ENCODE measurements at places on chromosomes 2 and 18.

GRCh38 chr2:218995972-218996711 lies 2.9 kb upstream of the CRYBA2 start:
- peak; percentile 58 for DNase-seq

DNA sequence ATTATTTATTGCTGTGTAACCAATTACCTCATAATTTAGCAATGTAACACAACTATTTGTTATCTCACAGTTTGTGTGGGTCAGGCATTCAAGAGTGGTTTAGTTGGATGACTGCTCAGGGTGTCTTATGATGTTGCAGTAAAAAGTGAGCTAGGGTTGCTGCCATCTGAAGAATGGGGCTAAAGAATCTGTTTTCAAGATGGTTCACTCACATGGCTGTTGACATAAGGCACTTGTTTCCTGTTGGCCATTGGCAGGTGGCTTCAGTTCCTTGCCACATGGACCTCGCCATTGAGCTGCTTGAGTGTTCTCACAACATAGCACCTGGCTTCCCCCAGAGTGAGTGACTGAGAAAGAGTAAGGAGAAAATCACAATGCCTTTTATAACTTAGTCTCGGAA lies 123.2 kb downstream of the TMEM17 start:
- no peak for DNase-seq

DNA sequence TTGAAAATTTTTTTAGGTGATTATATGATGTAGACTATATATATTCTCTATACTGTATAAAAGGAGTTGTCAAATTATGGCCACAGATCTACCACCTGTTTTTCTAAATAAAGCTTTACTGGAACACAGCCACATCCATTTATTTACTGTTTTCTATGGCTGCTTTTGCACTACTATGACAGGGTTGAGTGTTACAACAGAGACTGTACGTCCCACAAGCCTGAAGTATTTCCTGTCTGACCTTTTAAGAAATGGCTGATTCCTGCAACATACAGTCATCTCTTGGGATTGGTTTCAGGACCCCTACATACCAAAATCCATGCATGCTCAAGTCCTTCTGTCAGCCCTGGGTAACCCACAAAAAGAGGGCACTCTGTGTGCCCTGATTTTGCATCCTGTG lies 508.3 kb downstream of the TSN start:
- DNase-seq = no peak

GRCh38 chr2:140797718-140798117 lies 1333.1 kb downstream of the LRP1B start:
- no peak for DNase-seq

- no peak for DNase-seq
Measured at GRCh38 chr2:29517413-29517812, 402.2 kb downstream of the CLIP4 start.

- no peak for DNase-seq
Measured at GRCh38 chr2:62458206-62458641, 47.8 kb downstream of the TMEM17 start.

DNA sequence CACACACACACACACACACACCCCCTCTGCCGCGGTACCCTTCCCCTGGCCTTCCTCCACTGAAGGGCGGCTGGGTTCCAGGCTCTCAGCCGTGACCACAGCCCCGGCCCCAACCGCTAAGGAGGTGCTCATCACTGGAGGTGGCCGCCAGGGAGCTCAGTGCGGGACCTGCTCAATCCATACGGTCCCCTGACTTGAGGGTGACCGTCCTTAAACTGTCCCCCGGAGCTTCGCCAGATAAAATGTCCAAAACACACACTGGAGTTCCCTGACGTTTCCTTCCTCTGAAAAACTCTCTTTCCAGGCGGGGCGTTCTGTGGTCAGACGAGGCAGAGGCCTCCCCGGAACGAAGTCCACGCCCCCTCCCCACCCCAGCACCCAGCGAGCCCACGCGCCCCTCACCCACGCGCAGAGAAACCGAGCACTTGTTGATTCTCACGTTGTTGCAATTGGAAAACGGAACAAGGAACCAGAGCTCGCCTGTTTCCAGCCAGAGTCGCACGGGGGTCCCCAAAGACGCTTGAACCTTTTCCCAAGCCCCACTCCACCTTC lies 1.4 kb downstream of the MBP start:
- DNase-seq = no peak

DNA sequence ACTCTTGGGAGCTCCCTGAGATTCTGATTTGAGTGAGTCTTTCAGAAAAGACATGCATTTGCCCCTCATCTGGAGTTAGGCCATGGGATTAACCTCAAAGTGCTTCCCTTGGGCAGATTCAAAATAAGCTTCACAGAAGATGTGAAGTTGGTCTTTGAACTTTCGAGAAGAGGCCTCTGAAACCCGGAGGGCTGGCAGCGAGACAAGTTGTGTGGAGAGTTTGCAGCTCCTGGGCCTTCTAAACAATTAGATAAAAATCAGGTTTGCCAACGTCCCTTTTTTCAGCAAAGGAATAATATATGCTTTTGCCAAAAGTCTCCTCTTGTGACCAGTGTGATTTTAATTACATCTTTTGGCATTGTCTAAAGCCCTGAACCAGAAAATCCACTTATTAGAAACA lies 489.7 kb downstream of the SOX11 start:
- DNase-seq = no peak

DNA sequence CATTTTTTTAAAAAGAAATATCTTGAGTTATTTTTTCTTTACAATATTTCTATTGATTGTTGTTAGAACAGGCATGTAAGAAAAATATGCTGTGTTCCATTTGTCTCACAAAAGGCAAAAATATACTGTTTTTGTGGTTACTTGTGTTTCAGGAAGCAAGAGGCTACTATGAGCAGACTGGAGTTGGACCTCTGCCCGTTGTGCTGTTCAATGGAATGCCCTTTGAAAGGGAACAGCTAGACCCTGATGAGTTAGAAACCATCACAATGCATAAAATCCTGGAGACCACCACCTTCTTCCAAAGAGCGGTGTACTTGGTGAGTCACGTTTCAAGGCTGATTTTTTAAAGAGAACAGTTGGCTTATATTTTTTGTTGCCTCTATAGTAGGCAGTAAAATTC lies 54.7 kb downstream of the UGGT1 start:
- no peak for DNase-seq

DNA sequence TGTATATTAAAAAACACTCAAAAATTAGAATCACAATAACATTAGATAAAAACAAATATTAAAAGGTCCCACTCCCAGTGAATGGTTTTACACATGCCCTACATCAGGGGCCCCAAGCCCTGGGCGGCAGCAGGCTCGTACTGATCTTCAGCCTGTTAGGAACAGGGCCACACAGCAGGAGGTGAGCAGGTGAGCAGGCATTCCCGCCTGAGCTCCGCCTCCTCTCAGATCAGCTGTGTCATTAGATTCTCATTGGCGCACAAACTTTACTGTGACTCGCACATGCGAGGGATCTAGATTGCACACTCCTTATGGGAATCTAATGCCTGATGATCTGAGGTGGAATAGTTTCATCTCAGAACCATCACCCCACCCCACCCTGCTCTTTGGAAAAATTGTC lies 74.2 kb downstream of the MBD2 start:
- DNase-seq = no peak

DNA sequence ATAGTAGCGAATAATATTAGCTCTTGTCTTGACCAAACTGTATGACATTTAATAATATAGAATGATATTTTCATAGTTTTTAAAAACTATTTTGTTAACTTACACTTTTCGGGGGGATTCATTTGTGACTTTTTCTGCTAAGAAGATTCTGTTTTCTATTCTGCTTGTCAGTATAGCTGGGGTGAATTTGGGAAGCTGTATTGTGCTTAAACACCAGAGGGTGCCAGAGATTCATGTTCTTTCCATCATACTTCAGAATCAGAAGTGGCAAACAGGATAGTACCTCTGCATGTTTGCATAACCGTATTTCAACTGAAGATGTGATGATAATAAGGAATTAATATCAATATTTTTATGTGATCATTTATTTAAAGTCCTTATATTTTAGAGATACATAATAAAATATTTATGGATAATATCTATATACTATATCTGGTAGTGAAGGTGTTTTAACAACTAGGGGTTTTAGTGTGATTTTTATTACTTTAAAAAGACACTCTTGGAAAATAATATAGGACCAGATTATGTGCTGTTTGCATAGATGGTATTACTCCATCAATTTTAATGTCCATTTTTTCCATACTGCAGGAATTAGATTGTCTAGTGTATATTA lies 81.0 kb downstream of the TAF4B start:
- no peak for DNase-seq

DNA sequence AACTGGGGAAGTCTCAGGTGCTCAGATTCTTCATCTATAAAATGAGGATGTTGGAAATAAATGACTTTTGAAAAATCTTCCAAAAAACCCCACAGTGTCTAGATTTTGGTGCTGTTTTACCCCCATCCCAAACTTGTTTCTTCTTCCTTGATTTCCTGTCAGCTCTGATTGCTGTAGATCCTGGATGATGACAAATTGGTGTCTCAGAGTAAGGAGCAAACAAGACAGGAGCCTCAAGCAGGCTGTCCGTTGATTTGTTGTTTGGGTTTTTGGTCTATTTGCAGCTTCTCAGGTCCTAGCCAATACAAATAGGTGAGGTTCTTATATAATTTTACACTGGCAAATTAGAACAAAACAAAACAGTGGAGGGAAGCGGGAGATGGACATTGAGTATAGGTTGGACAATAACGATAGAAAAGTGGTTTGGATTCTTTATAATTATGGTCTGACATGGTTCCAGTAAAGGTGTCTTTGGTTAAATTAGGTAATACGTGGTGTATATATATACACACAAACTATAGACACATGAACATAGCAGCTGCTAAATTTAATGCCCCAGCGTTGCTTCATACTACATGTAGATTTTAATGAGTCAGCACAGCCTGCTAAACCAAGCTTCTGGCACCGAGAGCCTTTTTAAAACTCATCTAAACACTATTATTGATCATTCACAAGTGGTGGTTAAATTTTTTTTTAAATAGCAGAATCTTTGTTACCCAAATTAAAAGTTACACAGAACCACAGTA lies 142.5 kb downstream of the FMNL2 start:
- no peak for DNase-seq

- DNase-seq = no peak
Measured at GRCh38 chr2:113337809-113338208, 59.1 kb upstream of the PAX8 start.

DNA sequence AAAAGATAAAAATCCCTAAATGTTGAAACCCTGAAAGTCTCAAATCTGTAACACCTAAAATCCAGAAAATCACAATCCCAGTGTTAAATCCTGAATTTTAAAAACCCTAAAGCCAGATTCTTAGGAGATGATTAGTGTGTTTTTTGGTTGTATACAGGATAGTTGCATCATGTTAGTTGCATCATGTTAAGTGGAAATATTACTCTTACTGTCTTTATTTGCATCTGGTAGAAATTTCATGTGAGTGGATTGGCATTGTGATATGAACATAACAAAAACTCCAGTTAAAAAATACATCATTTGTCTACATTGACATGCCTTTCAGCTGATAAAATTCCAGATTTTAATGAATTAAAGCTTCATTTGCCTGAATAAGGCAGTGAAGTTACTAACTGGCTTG lies 683.1 kb upstream of the ACVR2A start:
- DNase-seq = no peak

- DNase-seq = no peak
Measured at GRCh38 chr2:194062401-194062800, 1594.6 kb upstream of the SLC39A10 start.

GRCh38 chr2:197197895-197198311 lies 112.7 kb downstream of the ANKRD44 start:
- DNase-seq = no peak

- no peak for DNase-seq
Measured at GRCh38 chr2:219368690-219369191, 19.0 kb downstream of the DNPEP start.

GRCh38 chr2:160411167-160411566 lies 82.4 kb downstream of the RBMS1 start:
- no peak for DNase-seq

DNA sequence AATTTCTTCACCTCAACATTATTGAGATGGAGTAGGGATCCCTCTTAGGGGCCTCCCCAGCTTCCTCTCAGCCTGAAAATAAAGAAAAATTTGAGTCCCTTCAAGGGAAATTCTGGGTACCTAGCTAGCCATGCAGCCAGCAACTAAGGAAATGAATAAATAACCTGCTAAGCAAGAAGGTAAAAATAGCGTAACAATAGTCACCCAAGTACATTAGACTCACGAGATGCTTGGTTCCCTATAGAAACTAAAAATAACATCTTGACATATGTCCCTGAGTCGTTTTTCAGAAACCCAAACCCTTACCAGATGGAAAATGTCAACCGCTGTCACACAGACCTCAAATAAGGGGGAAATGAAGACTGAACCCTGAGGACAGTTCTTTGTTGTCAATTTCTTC lies 51.9 kb downstream of the CACNB4 start:
- DNase-seq = no peak

DNA sequence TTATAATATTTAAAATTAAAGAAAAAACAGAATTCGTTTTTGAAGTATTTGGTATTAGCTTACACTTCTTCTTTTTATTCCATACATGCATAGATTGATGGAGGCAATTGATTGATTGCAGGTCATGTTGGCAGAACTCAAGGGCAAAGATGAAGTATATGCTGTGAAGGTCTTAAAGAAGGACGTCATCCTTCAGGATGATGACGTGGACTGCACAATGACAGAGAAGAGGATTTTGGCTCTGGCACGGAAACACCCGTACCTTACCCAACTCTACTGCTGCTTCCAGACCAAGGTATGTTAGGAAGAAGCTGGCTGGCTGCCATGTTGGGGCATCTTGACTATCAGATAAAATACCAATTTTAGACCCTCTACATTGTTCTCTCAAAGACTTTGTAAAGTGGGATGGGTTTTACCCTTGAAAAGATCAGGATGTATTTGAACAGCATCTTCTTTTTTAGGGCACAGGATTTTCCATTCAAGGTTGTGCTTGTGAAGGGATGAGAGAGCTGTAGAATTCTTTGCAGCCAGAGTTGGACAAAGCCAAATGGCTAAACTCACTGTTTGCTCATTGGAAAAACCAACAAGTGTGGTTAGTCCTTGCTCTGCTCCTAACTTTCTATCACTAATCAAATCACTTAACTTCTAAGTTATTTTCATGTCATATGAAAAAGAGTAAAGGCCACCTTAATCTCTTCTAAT lies 286.8 kb upstream of the EPAS1 start:
- no peak for DNase-seq

- no peak for DNase-seq
Measured at GRCh38 chr2:85599468-85600234, 2.8 kb downstream of the TMEM150A start.

DNA sequence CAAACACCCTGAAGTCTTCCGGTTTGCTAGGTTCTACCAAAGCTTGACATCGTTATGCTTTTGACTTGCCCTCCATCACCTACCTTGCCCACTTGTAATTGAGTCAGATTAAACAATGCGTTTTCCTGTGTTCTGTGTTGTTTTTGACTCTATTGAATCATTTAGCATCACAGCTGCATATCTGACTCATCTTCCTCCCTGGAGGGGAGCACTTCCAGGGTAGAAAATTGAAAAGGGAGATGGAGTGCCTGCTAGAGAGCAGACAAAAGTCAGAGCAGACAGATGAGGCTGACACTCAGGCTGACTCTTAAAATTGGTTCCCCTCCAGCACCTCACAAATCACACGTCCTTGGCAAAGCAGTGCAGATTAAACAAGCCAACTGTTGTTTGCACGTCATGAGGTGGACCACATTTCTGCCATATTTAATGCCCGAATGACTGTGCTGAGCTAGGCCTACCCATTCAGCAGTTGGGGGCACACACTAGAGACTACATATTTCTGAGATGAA lies 2.2 kb downstream of the MPP4 start:
- no peak for DNase-seq

GRCh38 chr2:172674034-172674967 lies 61.3 kb upstream of the RAPGEF4 start:
- DNase-seq = no peak

Measured in stimulated activated CD8-positive, alpha-beta memory T cell treated with anti-CD3 and anti-CD28 coated beads, Interleukin-4, amount 100 ng/mL, for 1 hour (primary cell).